ENCODE measurements at places on chromosomes 16 and 17.
A peak's percentile ranks its signal among the peaks of the same experiment; 100 is the strongest.

DNA sequence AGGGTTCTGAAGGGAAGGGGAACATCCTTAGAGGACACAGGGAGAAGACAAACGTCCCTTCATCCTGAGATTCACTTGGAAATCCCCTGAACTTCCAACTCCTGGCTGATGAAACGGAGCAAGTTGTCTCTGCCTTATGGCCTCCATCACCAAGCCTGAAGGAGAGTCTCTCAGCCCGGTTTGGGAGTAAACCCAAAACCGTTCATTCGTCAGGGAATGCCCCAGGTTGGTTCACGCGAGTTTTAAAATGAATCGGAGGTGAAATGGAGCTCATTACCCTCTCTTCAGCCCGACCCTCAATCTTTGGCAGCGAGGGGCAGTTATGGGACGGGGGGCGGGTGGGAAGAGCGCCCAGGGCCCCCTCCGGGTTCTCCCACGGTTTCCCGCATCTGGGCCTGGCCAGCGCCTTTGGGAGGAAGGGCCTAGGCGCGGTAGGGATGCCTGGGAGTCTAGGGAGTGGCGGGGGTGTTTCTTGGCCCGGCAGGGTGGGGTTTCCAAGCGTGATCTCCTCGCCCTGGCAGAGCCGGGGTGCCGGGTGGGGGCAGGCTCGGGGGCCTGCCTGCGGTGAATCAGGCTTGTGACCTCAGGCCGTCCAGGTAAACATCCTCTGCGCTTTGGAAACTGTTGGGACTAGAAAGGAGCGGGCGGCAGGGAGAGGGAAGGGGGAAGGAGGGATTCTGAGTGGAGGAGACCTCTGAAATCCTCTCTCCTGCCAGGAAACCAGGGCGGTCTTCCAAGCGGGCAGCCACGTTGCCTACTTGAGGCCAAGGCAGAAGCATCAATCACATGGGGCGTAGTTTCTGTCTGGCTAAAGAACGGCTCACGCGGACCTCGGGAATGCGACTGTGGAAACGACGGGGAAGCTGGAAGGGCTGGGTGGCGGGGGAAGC lies 24.1 kb upstream of the HOXB13 start:
- DNase-seq = no peak

- peak; percentile 68 for DNase-seq
Measured at GRCh38 chr17:15999974-16000827, 577 bp downstream of the TTC19 start.

DNA sequence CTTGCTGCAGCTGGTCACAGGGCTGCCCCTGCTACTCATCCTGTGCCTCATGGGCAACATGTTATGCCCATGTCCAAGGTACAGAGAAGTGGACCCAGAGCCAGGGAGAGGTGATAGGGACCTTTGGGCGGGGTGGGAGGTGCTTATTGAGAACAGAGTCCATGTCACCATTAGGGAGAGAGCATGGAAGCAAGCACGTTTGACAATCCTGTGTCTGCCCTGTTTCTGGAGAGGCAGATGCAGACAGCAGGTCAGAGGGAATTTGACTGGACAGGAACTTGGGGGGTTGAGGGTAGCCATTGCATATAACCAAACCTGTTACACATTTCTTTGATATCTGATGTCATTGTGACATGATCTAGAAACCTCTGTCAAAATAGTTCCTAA lies 14.3 kb upstream of the ARL4D start:
- no peak for DNase-seq

- no peak for DNase-seq
Measured at GRCh38 chr16:17230932-17231581, 239.7 kb downstream of the XYLT1 start.

DNA sequence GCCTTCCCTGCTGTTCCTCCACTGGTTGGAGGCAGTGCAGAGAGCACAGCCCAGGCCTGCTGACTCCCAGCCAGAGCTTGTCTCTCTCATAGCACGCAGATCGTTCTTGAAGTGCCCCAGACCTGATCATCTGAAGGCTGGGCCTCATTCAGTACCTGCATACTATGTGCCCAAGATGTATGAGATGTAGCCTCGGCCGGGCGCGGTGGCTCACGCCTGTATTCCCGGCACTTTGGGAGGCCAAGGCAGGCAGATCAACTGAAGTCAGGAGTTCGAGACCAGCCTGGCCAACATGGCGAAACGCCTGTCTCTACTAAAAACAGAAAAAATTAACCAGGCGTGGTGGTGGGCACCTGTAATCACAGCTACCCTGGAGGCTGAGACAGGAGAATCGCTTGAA lies 31.0 kb downstream of the WNT3 start:
- DNase-seq = no peak

- no peak for DNase-seq
Measured at GRCh38 chr16:10579965-10580882, at the start of gene EMP2. Gene EMP2, minus strand, starts transcription at chr16:10580598. Its CDS starts 32,981 bp downstream, at chr16:10547617.

GRCh38 chr17:45335721-45336120 lies 18.9 kb upstream of the MAP3K14 start:
- no peak for DNase-seq

DNA sequence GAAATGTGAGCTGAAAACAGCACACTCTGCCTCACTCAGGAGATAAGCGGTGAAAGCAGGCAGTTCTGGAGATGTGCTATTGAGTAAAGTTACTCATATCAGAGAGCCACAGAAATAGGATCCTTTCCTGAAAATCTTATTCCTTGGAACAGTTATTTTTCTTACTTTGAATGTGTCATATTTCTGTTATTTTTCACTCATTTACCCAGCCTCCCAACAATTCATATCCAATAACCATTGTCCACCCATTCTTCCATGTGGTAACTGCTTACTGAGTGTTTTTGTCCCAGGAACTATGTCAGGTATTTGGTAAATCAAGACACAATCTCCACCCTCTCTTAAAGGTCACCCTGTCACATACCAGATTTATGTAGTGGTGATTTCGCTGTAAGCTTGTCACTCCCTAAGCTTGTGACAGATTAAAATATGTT lies 144.9 kb downstream of the PARN start:
- no peak for DNase-seq

DNA sequence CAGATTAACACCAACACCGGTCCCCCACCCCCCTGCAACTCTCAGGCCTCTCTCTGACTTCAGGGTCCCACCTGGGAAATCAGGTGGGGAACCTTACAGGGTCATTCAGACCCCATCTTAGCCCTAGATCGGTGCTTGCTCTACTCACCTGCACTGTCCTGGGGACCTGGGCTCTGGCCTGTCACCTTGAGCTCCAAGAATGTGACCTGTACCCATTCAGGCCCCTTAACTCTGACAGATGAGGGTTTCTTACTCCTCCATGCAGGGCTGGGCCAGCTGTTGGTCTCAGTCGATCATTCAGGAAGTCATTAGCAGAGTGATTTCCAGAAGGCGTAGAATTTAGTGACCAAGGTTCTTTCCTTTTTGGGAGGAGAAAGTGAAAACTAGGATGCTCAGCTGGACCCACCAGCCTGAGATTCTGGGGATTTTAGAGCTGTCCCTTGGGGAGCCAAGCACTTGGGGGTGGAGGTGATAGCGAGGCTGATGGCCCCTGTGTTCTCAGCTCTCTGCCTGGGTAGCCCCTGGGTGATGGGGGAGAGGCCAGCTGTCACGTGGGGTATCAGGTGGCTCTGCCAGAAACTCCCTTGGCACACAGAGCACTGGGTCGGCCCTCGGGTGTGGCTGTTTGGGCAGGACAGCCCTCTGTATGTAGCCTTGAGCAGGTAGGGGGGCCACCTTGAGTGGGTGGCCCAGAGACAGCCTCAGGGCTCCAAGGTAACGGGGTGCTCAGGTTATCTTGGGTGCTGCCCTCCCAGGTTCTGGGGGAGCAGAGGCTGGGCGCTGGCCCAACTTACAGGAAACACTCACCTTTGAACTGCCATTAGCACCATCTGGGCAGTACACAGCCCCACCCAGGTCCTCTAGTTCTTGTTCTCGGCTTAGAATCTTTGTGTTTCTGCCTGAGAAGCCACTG lies 724 bp downstream of the MVP start:
- peak; percentile 57 for DNase-seq

DNA sequence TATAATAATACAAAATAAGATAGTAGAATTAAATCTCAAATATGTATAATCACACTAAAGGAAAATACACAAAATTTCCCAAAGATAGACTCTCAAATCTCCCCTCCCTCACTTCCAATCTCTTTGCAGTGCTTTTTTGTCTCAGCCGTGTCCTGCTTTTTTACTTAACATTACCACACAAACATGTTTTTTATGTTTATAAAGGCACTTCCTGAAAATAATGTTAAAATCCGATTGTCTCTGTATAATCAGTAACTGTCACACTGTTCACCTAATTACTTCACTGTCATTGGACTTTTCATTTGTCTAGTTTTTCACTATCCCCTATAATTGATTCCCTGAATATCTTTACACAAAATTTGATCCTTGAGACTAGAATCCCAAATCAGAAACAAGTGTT lies 38.2 kb upstream of the ALDH3A2 start:
- no peak for DNase-seq

- DNase-seq = no peak
Measured at GRCh38 chr16:65662256-65662655, 540.4 kb upstream of the CDH11 start.

DNA sequence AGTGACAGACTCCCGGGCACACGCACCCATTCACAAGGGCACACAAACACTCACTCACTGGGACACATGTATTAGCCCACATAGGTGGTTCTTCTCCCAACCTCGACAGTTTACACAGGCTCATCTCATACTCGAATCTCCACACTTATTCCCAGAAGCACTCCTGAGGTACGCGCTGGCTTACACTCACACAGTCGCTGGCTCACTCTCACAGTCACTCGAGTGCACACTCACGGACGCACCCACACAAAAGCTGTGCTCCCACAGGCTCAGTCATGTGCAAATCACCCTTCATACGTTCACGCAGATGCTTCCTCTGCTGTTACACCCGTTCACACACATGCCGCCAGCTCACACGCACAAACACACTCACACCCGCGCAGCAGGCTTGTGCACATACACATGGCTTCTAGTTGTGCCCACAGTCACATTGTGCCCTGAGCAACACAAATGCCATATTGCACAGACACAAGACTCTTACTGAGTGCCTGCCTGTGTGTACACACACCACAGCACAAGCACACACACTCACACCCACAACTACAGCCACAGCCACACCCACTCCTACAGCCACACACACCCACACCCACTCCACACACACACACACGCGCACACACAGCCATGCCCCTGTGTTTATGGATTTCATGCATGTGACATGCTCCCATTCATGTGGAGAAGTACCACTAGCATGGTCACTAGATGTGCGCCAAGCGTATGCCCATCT lies 8.4 kb upstream of the PRR29 start:
- DNase-seq = no peak

GRCh38 chr16:307691-308312 lies 24.8 kb downstream of the PDIA2 start:
- no peak for DNase-seq

- no peak for DNase-seq
Measured at GRCh38 chr17:73069164-73069770, 23.2 kb downstream of the SLC39A11 start.

- DNase-seq = no peak
Measured at GRCh38 chr17:77208217-77208808, 67.5 kb downstream of the SEC14L1 start.

GRCh38 chr16:8872967-8873865 lies 4.4 kb upstream of the CARHSP1 start:
- no peak for DNase-seq

DNA sequence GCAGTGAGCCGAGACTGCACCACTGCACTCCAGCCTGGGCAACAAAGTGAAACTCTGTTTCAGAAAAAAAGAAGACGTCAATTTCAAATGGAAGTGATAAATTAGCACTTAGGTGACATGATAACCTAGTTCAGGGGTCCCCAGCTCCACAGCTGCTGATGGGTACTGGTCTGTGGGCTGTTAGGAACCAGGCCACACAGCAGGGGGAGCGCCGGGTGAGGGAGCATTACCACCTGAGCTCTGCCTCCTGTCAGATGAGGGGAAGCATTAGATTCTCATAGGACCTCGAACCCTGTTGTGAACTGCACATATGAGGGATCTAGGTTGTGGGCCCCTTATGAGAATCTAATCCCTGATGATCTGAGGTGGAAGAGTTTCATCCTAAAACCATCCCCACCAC lies 253.0 kb downstream of the FOXL1 start:
- no peak for DNase-seq

GRCh38 chr17:16466407-16466806 lies 25.6 kb downstream of the LRRC75A start:
- no peak for DNase-seq

DNA sequence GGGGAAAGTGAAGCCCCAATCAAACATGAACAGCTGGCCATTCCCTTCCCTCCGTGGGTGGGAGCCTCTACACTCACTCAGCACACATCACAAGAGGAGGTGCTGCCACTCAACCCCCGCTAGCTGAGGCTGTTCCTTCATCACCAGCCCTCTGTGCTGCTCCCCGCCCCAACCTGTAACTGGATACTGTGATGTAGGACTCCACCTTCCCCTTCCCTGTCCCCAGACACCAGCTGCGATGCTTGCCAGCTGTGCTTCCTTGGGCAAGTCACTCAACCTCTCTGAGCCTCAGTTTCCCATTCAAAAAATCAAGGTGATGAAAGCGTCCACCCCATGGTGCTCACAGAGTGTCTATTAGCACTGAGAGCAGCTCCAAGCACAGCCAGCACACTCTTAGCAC lies 273.2 kb downstream of the MRTFB start:
- DNase-seq = no peak

GRCh38 chr17:15332338-15332737 lies 9.1 kb downstream of the TEKT3 start:
- no peak for DNase-seq

GRCh38 chr17:12727881-12728280 lies 61.4 kb upstream of the ARHGAP44 start:
- DNase-seq = no peak

GRCh38 chr17:45950888-45951287 lies 48.2 kb upstream of the STH start:
- no peak for DNase-seq

- no peak for DNase-seq
Measured at GRCh38 chr17:39205112-39205526, 5.0 kb downstream of the RPL19 start.

DNA sequence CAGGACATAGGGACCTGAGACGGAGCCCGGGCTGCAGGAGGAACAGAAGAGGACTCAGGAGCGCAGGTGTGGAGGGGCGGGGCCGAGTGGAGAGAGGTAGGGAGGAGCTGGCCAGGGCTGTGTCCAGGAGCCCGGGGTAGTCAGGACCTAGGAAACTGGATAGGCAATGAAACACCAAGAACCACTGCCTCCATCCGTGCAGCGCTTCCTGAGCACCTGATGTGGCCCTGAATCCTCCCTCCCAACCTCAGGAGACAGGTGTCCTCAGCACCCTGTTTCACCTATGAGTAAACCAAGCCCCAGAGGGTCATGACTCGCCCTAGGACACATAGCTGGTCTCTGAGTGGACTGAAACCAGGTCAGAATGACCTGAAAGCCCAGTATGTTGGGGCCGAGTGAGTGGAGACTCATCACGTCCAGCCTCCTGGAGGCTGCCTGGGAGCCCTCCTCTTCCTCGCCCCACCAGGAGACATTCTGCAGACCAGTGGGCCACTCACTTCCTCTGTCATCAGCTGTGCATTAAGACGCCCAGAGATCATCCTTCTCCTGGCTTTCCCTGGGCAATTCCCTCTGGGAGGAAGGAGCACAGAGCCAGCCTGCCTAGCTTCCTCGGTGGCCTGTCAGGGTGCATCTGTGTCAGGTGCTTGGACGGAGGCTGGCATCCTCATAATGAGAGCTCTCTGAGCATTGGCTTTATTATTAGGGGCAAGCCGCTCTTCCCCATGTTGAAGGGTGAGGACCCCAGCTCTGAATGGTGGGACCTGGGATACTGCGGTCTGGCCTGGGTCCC lies 72.8 kb downstream of the SCNN1B start:
- DNase-seq = no peak

- DNase-seq = no peak
Measured at GRCh38 chr17:78512976-78513375, 64.2 kb downstream of the DNAH17 start.

- peak; percentile 88 for DNase-seq
Measured at GRCh38 chr17:73192206-73192893, 505 bp upstream of the COG1 start.
